Activated naive CD8-positive, alpha-beta T cell treated with anti-CD3 and anti-CD28 coated beads, Interleukin-2, amount 10 ng/mL, durations not matched to agents 7 days and 5 days (primary cell): ENCODE measurements at places on chromosomes 1 and 21. TPM values are rescaled to one million over a fixed set of nuclear protein-coding genes. Genes with fewer than 3 reads are reported as not detected.

- H3K27me3 ChIP-seq: no peaks in the 10 kb centered on the region
- H3K4me3 ChIP-seq: no peak overlapping the region
- H3K4me1 ChIP-seq: no peaks in the 10 kb centered on the region
- H3K36me3 ChIP-seq: peaks cover 5% of the 10 kb centered on the region
- H3K27ac ChIP-seq: no peak overlapping the region
Measured at GRCh38 chr21:43757601-43758000, 18.5 kb downstream of the CSTB start.

- H3K27me3 ChIP-seq: no peaks in the 10 kb centered on the region
- H3K27ac ChIP-seq: no peak overlapping the region
- no peak overlapping the region for H3K4me3 ChIP-seq
- DNase-seq: no peak
Measured at GRCh38 chr1:10663678-10664035, 132.8 kb downstream of the CASZ1 start.

GRCh38 chr1:176754676-176755075, 291.7 kb downstream of the PAPPA2 start:
- DNase-seq: no peak
- H3K36me3 ChIP-seq: no peaks in the 10 kb centered on the region
- no peak overlapping the region for H3K4me3 ChIP-seq
- H3K4me1 ChIP-seq: no peaks in the 10 kb centered on the region

DNA sequence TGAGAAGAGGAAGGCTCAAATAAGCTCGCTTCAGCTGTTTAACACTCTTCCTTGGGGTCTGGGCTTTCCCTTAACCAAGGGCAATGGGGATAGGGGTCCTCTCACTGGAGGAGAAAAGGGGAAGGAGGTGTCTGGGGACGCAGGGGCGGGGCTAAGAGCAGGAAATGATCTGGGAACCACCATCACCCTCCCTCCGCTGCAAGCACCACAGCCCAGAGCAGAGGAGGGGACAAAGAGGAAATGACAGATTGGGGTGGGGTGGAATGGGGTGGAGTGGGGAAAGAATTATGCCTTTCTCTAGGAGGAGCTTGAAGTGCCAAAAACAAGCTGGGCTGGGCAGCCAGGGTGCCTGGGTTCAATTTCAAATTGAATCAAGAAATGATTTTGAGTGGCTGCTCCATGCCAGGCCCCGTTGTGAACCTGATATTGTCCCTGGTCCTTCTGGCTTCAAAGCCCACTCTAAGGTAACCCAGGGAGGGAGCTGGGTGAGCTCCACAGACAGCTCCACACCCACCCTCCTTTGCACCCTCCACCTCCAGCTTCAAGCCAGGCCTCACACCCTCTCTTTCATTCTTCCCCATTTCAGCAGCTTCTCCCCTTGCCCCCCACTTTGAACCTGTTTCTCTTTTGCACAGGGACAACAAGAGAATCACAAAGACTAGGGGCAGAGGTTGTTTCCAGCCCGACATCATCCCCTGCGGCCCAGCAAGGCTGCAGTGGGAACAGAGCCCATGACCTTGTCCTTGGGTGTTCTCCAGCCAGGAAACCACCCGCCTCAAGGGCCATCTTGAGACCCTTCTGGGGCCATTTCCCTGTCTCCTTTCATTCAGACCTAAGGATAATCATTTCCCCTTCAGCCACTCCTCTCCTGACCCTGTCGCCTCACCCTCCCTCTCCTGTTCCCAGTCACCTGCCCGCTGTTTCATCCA, 1.1 kb downstream of the ARHGAP30 start:
- peaks cover 52% of the 10 kb centered on the region for H3K4me1 ChIP-seq
- peaks cover 37% of the 10 kb centered on the region for H3K36me3 ChIP-seq
- peak; percentile 80 for DNase-seq
- no peaks in the 10 kb centered on the region for H3K27me3 ChIP-seq
- peak overlapping the region; percentile 100 for H3K27ac ChIP-seq

DNA sequence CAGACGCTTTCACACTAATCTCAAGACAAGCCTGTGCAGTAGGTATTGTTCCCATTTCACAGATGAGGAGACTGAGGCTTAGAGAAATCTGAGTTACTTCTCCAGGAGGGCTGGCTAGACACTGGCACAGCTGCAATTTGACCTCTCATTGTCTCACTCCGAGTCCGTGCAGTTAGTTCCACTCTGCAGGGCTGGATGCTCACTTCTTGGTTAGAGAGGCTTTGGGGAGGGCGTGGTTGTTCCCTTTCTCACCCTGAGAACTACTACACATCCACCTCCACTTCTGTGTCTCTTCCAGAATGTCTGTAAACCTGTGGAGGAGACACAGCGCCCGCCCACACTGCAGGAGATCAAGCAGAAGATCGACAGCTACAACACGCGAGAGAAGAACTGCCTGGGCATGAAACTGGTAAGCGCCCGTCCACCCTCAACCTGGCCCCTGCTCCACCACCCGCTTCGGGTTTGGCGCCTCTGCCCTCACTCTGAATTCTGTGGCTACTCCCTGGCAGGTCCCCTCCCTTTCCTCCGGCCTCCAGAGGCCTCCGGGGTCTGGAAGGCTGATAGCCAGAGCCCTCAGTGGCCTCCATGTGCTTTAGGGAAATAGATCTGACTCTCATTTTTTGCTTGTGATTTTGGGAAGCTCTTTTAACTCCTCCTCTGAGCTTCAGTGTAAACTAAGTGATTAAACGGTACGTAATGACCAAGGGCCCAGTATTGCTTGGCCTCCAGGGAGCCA, 29.1 kb downstream of the EIF2D start:
- no peak for DNase-seq
- peak overlapping the region; percentile 90 for H3K27ac ChIP-seq
- H3K36me3 ChIP-seq: peaks cover 42% of the 10 kb centered on the region
- peak overlapping the region; percentile 67 for H3K4me3 ChIP-seq
- H3K27me3 ChIP-seq: no peaks in the 10 kb centered on the region
- peaks cover 78% of the 10 kb centered on the region for H3K4me1 ChIP-seq

DNA sequence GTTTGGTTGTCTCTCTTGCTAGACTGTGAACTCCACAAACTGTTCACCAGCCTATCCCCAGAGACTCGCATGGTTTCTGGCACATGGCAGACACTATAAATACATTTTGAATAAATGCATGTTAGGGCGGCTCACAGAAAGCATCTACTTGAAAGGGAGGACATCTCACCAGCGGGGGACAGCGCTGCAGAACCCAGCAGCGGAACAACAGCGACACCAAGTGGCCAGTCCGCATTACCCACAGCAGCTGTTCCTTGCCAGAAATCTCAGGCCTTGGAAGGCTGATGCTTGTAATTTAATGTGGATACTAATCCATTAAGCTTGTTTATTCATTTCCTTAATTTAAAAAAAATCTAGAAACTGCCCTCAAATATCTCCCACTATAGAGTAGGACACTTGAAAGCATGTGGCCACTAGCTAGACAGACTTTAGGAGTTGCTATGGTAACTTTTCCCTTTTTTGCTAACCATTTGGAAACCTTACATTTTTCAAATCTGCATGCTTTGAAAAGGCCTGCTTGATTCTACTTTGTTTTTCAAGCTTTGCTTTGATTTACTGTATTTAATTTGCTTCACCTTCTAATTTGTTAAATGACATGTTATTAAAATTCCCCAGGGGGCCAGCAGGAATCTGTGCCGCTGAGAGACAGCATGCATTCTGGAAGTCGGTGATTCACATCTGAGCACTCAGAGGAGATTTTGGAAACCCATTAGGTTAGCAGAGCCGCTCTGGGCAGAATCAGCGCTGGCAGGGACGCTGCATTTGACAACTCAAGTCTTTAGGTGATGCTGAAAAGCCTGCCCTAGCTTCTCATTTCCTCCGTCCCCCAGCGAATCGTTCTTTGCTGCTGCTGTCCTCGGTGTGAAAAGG, 63.5 kb upstream of the SSX2IP start:
- no peaks in the 10 kb centered on the region for H3K36me3 ChIP-seq
- no peak overlapping the region for H3K4me3 ChIP-seq
- H3K27ac ChIP-seq: no peak overlapping the region
- peaks cover 23% of the 10 kb centered on the region for H3K27me3 ChIP-seq
- DNase-seq: peak; percentile 75

GRCh38 chr1:208251911-208252835, 8.0 kb upstream of the PLXNA2 start:
- no peak overlapping the region for H3K27ac ChIP-seq
- peaks cover 25% of the 10 kb centered on the region for H3K27me3 ChIP-seq
- H3K4me1 ChIP-seq: no peaks in the 10 kb centered on the region
- DNase-seq: no peak

GRCh38 chr1:160056648-160057169, 13.3 kb downstream of the KCNJ10 start:
- no peak overlapping the region for H3K4me3 ChIP-seq
- peaks cover 35% of the 10 kb centered on the region for H3K27me3 ChIP-seq
- H3K27ac ChIP-seq: no peak overlapping the region
- H3K4me1 ChIP-seq: peaks cover 2% of the 10 kb centered on the region
- no peaks in the 10 kb centered on the region for H3K36me3 ChIP-seq

Gene SCNM1
- total RNA-seq: 64.5 TPM

Gene KIF14
- 20.1 TPM for total RNA-seq

Gene OR2T33
- total RNA-seq: not detected

Gene PFKL
- total RNA-seq: 183 TPM

Gene ETNK2
- total RNA-seq: 1.5 TPM

Gene CFHR4
- total RNA-seq: not detected
